NCI-H524 (cell line): ENCODE measurements at places on chromosomes 7 and 10.

DNA sequence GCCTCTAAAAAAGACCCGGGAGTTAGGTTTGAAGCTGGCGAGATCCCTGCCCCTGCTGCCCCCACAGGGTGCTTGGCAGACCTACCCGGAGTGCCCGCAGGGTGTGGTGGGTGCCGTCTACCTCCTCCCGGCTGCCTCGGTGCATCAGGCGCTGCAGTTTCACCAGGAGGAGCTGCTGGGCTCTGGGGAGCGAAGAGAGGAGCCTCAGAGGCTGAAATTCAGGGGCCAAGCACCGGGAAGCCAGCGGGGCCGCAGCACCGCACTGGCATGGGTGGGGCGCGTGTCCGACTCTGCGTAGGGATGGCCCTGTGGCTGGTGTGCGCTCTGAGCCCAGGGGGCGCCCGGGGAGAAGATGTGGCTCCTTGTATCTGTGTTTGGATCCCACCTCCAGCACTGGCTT, 74.3 kb upstream of the GNA12 start:
- DNase-seq: no peak

- DNase-seq: no peak
Observed at GRCh38 chr7:49159536-49159935, 235.2 kb downstream of the CDC14C start.

DNA sequence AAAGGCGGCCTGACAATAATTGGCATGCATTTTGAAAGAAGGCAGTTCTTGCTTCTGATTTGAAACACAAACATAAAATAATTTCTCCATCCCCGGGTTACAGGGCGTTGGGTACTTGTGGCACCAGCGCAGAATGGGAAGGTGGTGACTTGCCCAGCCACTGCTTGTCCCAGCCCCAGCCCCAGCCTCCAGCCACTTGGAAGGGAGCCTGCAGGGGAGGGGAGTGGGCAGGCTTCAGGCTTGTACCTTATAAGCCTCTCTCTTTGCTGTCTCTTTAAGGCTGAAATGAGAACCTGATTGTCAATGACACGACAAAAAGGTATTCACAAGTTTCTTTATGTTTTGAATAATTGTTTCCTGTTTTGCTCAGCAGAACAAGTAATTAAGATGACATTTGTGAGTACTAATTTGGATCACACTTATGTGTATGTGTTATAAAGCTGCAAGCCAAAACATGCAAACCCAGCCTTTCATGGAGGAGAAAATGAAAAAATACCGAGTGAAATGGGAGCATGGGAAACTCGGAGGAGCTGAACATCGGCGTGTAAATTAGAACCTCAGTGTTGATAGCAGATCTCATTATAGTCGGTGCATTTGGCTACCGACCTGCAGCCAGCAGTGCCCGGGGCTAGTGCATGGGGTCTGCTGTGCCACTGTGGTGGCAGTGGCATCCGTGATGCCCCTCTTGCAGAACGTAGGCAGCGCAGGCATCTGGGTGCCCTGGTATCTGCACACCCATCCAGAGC, 129.9 kb downstream of the EBF3 start:
- no peak for DNase-seq

DNA sequence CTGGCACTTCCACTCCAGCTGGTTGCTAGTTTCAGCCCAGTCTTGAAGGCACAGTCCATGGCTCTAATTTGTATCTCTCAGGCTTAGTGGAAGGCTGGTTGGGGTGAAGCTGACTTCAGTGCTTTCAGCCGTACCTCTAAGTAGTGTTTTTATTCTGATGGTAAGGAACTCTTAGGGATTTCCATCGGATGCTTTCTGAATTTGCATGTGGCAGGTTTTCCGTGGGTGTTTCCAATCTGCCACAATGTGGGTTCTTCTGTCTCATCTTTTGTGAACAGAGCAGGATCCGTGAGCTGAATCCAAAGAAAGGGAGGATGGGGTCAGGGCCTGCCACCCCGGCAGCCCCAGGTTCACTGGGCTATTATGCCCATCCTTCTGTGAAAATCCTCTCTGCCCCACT, 607.9 kb upstream of the MKI67 start:
- no peak for DNase-seq

DNA sequence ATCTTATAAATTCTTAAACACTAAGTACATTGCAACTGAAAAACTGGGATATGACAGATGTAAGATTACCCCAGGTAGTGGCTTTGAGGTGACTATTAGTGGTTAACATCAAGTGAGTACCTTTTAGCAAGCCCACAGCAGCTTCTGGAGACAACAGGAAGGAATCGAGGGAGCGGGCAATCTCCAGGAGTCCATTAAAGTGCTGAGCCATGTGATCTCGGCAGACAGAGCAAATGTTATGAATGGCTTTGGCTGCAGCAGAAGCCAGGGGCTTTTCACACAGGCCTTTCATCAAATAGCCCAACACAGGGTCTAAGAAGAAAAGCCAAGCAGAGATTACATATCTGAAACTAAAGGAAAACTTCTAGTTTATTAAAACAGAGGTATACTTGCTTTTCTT, 48.9 kb downstream of the IRF5 start:
- DNase-seq: no peak

DNA sequence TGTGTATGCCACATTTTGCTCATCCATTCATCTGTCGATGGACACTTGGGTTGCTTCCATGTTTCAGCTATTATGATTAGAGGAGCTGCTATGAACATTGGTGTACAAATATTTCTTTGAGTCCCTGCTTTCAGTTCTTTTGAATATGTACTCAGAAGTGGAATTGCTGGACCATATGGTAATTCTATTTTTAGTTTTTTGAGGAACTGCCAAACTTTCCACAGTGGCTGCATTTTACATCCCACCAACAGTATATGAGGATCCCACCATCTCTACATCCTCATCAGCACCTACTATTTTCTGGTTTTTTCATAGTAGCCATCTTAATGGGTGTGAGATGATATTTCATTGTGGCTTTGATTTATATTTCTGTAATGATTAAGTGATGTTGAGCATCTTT, 44.7 kb upstream of the ZMIZ2 start:
- DNase-seq: no peak

GRCh38 chr10:60375293-60376004, 14.2 kb downstream of the ANK3 start:
- no peak for DNase-seq

DNA sequence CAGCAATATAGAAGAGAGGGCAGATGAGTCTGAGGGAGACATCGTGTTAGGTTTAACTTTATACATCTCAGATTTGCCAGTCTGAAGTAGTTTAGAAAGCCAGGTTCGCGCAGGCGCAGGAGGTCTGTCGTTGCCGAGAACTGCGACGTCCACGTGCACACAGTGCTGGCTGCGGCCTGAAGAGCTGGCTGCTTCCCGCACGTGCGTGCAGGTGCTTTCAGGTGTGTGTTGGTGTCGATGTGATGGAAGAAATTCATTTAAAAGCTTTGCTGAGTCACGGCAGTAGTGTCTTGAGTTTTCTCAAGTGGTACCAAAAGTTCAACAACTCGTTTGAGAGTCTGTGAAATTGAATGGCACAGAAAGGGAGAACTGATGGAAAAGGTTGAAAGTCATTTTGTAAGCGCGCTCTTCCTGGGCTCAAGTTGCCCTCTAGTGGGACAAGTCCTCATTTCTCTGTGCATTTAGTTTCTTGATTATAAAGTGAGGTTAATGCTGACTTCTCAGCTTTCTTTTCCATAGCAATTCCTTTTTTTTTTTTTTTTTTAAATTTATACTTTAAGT, 18.6 kb downstream of the WDR37 start:
- DNase-seq: no peak

DNA sequence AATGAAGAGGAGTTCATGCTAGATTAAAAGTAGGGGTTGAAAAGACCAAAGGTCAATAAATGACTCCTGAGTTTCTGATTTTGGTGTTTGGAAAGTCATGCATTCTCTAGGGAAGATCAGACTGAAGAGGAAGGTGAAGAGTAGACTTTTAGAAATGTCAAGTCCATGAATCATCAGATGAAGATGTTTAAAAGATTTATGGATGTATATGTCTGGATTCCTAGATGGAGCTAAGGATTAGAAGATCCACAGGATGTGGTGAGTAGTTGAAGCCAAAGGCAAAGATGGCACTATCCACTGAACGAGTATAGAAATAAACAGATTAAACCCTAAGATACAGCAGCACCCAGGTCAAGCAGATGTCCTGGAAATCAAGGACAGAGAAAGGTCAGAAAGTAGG, 298.5 kb downstream of the GPAM start:
- DNase-seq: no peak

DNA sequence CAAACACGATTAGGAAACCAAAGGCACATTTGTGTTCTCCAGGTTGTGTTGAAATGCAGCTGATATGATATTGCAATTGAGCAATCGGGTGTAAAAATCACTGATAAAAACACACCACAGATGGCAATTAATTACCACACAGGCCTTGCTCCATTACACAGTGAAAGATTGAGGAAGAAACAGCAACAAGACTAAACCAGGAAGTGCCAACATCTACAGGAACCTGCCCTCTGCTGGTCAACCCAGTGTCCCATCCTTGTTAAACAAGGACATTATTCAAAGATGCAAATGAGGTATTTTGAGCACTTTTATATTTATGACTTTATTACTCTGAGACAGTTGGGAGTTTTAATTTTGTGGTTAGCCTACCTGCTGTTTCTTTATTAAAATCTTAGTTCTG, 765.6 kb upstream of the GHITM start:
- DNase-seq: peak; percentile 68

GRCh38 chr10:49299816-49300139, 808 bp downstream of the C10orf71 start:
- no peak for DNase-seq

- DNase-seq: peak; percentile 37
Observed at GRCh38 chr7:22860784-22861482, 38.3 kb upstream of the TOMM7 start.

- no peak for DNase-seq
Observed at GRCh38 chr10:108894402-108895301, 1028.7 kb downstream of the XPNPEP1 start.

DNA sequence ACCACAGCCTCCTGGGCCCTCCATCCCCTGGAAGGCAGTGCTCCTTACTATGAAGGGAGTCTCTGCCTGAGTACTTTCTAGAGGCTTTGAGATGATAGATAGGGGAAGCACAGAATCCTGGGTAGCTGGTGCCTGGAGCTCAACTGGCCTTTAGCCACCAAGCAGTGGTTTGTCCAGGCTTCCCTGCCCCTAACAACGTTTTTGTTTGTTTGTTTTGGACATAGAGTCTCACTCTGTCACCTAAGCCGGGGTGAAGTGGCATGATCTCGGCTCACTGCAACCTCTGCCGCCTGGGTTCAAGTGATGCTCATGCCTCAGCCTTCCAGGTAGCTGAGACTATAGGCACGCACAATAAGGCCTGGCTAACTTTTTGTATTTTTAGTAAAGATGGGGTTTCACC, 289.4 kb downstream of the PLXNA4 start:
- no peak for DNase-seq

GRCh38 chr10:107771066-107771465, 606.6 kb upstream of the SORCS1 start:
- DNase-seq: no peak

- DNase-seq: no peak
Observed at GRCh38 chr7:76225379-76225778, 23.7 kb downstream of the SRRM3 start.

DNA sequence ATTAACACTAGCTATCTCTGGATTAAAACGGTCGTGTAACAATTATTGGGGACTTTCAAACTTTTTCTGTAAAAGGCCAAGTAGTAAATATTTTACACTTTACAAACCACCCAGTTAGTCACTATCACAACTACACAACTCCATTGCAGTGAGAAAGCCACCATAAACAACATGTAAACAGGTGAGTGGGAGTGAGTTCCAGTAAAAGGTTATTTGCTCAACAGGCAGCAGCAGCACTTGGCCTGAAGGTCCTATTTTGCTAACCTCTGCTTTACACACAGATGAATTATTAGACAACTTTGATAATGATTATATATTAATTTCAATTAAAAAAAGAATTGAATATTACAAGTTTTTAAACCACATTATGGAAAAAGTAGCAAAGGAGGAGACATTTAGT, 15.8 kb upstream of the AGMO start:
- no peak for DNase-seq

- peak; percentile 59 for DNase-seq
Observed at GRCh38 chr7:37323966-37324365, 124.7 kb downstream of the ELMO1 start.

GRCh38 chr7:149462101-149462520, 1.2 kb upstream of the ZNF777 start:
- DNase-seq: no peak

GRCh38 chr7:6637544-6638229, 569 bp downstream of the ZNF316 start:
- peak; percentile 10 for DNase-seq

DNA sequence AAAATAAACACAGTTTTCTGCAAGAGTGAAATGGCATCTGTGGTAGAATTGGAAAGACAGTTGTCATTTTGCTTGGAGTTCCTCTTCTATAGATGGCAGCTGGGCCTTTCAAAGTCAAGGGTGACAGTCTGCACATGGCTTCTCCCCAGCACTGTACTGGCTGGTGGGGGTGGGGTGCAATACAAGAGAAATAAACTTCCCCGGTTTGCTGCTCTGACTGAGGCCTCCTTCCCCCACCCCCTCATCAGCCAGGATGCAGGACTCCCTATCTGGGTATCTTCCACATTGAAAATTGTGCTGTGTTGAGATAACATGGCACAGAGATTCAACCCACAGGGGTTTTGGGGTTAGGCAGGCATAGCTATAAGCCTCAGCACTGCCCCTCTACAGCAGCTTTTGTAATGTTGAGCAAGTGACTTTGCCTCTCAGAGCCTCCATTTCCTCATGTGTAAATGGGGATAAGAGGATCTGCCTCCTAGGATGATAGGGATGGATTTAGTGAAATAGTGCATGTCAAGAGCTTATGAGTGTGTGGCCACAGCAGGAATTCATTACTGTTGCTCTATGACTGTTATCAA, 85.8 kb upstream of the WDR11 start:
- no peak for DNase-seq

GRCh38 chr7:3892686-3893085, 591.6 kb downstream of the SDK1 start:
- DNase-seq: no peak

GRCh38 chr10:69415049-69415448, 1.7 kb downstream of the TACR2 start:
- DNase-seq: no peak

GRCh38 chr7:149348758-149349369, 86.9 kb downstream of the ZNF783 start:
- DNase-seq: no peak

DNA sequence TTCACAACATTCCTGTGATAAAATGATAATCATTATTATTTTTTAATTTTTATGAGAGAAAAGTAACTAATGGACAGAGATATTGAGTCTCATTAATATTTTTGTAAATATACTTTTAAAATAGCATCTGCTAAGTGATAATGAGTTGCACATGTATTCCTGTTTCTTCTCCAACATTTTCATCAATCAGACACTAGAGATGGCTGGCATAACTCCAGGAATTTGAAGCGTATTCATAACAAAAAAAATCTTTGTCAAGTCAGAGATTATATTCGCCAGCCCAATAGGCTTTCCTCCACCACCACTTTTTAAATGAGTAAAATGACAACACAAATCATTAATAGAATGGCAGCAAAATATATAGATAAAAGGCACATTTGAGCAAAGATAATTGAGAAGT, 524.0 kb upstream of the KCND2 start:
- DNase-seq: no peak

- DNase-seq: no peak
Observed at GRCh38 chr7:130207642-130208041, at the start of gene SSMEM1. TSS of gene SSMEM1 (plus strand) at chr7:130207860. CDS start at chr7:130207911, 51 bp downstream.

GRCh38 chr10:118108194-118109026, 61.7 kb upstream of the RAB11FIP2 start:
- DNase-seq: peak; percentile 5
